ENCODE measurements at places on chromosomes 1 and 21.
A peak's percentile ranks its signal among the peaks of the same experiment; 100 is the strongest.

- peak; percentile 62 for DNase-seq
These were observed 12.2 kb downstream of the NGF start for GRCh38 chr1:115325874-115326273.

GRCh38 chr21:43208561-43209332, 39.9 kb downstream of the CRYAA start:
- DNase-seq = no peak

DNA sequence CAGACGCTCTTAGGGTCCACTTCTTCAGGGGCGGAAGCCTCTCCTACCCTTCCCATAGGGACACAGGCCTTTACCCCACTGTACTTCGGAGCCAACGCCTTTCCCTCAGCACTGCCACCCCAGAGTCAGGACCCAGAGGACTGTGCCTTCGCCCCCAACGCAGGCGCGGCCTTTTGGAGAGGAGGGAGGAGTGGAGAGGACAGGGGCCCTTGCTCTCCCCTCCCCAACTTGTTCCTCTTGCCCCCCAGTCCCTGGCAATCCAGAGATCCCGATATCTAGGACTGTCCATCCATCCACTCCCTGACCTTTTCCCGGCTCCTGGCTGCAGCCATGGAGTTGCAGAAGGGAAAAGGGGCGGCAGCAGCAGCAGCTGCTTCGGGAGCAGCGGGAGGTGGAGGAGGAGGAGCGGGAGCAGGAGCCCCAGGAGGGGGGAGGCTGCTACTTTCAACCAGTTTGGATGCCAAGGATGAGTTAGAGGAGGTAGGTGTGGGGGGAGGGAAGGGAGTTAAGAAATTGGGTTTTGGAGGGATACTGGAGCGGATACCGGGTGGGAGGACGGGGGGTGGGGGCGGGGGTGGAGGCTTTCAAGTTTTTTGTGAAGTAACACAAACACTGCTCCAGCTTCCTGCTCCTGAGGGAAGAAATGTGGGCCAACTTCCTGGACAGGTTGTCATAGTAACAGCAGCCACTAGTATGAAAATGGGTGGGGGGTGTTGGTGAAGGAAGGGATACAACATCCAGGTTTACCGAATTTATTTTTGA, 636 bp downstream of the INTS3 start:
- DNase-seq = peak; percentile 51

- peak; percentile 90 for DNase-seq
These were observed 262.0 kb downstream of the HMCN1 start for GRCh38 chr1:185996211-185996610.

- DNase-seq = no peak
These were observed 79.5 kb downstream of the TNFSF18 start for GRCh38 chr1:172971241-172971640.

- peak; percentile 76 for DNase-seq
These were observed 12.9 kb downstream of the PLA2G2F start for GRCh38 chr1:20151906-20152598.

DNA sequence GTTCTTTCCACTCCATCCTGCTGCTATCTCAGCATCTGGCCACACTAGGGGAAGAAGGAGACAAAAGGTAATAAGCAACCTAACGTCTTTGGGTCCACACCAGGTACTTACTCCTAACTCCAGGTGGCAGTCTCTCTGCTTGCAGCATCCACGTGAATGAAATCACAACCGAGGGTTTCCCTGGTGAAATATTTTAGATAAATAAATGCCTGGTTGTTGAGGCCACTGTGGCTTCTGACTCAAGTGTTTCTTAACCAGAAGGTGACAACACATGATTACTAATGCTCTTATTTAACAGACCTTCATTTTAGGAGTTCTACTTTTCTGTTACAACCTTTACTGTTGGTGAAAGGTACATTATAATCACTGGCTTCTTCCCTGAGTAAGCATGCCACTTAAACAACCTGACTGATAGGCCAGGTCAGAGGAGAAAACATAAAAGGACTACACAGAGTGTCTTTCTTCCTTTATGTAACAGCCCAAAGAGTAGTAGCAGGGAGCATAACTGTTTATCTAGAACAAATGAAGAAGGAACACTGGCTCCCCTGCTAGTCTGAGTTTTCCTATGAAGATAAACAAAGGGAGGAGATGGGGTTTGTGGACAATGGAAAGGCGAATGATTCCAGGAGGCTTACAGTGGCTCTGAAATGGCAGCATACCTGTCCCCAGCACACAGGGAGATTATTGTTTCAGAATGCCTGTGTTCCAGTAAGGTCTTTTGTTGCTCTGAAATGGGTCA, 59.9 kb downstream of the SYT6 start:
- DNase-seq = peak; percentile 18

- DNase-seq = no peak
These were observed 2.7 kb downstream of the BCAN start for GRCh38 chr1:156644640-156645039.

DNA sequence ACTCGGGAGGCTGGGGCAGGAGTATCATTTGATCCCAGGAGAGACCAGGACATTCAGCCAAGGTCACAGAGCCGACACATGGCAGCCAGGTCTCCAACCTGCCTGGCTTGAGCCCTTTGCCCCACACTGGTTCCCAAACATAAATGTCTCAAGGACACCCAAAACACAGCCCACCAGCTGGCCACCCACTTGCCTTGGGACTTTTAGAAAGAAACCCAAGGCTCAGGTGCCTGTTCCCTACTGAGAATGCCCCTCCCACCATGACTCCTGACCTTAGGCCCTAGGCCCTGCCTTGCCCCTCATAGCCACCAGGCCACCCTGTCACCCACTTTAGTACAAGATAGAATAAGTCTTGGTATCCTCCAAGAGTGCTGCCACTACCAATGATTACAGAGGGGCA, 41.9 kb upstream of the LRP8 start:
- DNase-seq = no peak

GRCh38 chr1:233582439-233582838, 31.5 kb upstream of the KCNK1 start:
- DNase-seq = no peak

GRCh38 chr1:180562640-180563025, 3.9 kb downstream of the OVAAL start:
- DNase-seq = peak; percentile 51

DNA sequence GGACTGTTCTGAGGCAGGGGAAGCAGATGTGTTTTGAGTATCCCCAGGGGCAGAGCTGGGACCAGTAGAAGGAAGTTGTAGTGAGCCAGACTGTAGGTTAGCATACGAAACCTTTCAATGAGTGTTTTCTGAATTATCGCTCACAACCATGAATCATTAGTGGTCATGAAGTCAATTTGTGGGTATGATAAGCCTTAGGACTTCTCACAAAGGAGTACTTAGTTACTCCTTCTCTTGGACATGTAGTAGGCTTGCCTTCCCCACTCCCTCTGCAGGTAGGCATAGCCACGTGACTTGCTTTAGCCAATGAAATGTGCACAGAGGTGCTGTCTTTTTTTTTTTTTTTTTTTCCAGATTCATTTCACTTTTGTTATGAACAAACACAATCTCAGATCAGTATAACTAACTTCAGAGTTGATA, 23.9 kb upstream of the FAAH start:
- no peak for DNase-seq

DNA sequence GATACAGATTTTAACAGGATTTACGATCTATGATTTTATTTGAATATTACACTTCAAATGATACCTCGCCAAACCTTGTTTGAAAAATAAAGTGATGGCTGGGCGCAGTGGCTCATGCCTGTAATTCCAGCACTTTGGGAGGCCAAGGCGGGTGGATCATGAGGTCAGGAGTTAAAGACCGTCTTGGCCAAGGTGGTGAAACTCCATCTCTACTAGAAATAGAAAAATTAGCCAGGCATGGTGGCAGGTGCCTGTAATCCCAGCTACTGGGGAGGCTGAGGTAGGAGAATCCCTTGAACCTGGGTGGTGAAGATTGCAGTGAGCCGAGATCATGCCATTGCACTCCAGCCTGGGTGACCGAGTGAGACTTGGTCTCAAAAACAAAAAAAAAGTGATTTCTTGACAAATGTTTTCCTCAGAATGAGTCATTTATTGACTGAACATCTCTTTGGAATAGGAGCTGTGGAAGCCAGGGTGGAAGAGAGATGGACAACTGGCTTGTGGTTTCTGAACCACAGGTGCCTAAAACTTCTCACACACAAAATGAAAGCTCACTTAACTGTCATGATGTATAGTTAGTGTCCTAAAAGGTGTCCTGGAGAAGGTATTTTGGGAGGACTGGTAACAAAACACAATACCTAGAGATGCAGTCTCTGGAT, 11.9 kb downstream of the PKNOX1 start:
- no peak for DNase-seq

- DNase-seq = peak; percentile 48
These were observed 441.6 kb downstream of the PLPP3 start for GRCh38 chr1:56137521-56138505.

DNA sequence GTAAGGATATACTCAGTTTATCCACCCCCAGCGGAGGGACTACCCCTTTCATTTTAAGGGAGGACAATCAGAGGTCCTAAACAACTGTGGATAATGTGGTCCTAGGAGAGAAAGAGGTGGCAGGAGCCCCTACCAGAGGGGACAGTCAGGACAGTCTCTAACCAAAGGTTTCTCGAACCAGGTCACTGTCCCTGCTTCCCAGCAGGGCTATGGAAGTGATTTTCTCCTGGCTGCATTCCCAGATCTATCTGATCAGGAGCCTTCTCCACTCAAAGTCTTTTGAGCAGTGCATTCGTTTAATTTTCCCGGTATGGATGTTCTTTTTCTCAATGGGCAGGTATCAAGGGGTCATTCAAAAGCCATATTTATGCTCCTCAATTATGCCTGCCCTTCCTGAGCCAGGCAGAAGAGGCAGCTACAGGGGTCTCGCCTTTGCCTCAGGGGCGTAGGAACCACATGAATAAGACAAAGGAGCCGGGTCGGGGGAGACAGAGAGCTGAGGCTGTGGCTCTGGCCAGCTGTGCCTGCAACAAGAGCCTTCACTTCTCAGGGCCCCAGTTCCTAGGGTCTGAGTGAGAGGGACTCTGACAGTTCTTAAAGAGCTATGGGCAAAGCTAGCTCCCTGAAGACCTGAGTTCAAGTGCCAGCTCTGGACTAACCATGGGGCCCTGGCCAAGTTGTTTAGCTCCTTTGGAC, 62.5 kb upstream of the DMRTB1 start:
- DNase-seq = no peak

- peak; percentile 98 for DNase-seq
These were observed 16.2 kb upstream of the PLA2G4A start for GRCh38 chr1:186812570-186812969.

GRCh38 chr1:1144843-1145546, 28.7 kb upstream of the TTLL10 start:
- DNase-seq = no peak

DNA sequence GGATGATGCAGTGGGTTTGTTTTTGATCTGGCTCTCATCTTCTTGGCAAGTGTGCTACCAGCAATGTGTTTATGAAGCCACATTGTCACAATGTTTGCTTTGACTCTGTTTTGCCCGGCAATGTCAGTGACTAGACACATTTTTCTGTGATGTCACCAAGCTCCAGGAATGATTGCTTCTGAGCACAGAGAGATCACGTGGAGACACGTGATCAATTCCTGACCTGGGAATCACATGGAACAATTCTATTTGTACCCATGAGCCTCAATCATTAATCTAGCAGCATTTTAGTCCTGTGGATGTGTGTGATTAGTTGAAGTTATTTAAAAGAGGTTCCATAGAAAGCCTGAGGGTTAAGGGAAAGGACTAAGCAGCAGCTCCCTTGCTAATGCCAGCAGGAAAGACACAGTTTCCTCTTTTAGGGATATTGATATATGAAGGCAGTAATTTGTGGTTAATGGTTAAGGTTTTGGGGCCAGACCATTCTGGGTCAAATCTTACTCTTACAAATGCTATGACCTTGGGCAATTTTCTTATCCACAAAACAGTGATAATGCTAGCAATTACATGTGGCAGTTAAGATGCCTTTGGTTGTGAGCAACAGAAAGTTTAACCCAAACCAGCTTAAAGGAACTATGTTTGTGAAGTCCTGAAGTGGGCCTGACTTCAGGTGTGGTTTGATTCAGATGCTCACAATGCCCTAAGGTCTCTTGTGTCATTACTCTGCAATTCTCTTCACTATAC, 59.0 kb downstream of the FASLG start:
- DNase-seq = peak; percentile 29

GRCh38 chr1:168057921-168058320, 78.8 kb downstream of the GPR161 start:
- DNase-seq = peak; percentile 4

DNA sequence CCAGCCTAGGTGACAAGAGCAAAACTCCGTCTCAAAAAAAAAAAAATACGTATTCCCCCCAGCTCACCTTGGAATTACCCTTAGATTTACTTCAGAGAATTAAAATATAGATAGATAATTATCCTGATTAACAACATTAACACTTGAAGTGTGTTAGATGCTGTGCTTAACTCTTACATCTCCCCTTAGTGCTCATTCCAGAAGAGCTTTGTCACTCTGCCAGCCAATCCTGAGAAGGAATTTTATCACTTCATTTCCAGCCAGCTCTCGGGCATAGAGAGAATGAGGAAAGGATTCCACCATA, 1.6 kb upstream of the SHC1 start:
- DNase-seq = peak; percentile 89

GRCh38 chr1:54014009-54014629, 3.9 kb downstream of the LDLRAD1 start:
- no peak for DNase-seq

GRCh38 chr21:27557356-27557755, 590.5 kb upstream of the ADAMTS5 start:
- DNase-seq = no peak

DNA sequence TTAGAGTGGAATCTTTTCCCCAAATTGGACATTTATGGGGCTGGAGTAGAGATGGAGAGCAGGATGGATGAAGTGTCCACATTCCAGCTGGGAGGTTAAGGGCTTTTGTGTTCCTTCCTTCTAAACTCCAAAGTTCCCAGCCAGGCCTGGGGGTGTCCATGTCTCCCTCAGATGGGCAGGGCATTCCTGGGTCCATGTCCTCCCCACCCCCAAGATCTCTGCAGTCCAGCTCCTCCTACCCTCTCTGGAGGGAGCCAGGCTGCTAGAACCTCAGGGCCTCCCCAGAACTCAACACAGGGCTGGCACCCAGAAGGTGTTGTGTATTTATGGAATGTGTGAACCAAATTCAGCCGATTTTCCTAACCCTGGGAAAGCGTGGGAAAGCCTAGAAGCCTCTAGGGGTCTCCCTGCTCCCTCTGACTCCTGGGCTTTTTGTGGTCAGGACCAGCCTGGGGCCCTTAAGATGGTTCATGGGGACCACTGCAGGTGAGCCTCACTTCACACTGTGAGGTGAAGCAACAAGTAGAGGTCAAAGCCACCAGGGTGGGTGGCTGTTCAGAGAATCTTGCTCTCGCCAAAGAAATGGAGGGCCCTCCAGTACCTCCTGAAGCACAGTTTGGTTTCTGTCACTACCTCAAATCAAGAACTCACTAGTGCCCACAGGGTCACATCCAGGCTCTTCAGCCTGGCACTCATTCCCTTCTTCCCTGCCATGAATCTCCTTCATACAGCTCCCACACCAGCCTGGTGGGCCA, 54.8 kb downstream of the GLIS1 start:
- no peak for DNase-seq

- peak; percentile 43 for DNase-seq
These were observed 14.7 kb downstream of the BEND5 start for GRCh38 chr1:48761986-48762385.

DNA sequence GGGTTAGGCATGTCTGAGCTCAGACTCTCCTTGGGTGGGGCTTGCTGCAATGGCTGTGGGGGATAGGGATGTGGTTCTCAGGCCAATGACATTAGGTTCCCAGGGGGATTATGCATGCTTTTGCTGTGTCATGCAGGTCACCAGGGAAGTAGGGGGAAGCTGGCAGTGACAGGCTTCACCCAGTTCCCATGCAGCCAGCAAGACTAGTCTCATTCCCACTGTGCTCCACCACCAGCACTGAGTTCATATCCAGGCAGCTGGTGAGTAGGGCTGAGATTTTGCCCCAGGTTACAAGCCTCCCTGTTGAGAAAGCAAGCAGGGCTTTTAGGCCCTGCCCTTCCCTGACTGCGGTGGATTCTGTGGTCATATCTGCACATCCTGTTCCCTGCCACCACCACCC, 32.1 kb upstream of the PLA2G5 start:
- no peak for DNase-seq
